NCI-H524 (cell line): ENCODE measurements at places on chromosomes 11 and 22.

- no peak for DNase-seq
These were observed 39.9 kb downstream of the IGSF9B start for GRCh38 chr11:133916784-133917440.

DNA sequence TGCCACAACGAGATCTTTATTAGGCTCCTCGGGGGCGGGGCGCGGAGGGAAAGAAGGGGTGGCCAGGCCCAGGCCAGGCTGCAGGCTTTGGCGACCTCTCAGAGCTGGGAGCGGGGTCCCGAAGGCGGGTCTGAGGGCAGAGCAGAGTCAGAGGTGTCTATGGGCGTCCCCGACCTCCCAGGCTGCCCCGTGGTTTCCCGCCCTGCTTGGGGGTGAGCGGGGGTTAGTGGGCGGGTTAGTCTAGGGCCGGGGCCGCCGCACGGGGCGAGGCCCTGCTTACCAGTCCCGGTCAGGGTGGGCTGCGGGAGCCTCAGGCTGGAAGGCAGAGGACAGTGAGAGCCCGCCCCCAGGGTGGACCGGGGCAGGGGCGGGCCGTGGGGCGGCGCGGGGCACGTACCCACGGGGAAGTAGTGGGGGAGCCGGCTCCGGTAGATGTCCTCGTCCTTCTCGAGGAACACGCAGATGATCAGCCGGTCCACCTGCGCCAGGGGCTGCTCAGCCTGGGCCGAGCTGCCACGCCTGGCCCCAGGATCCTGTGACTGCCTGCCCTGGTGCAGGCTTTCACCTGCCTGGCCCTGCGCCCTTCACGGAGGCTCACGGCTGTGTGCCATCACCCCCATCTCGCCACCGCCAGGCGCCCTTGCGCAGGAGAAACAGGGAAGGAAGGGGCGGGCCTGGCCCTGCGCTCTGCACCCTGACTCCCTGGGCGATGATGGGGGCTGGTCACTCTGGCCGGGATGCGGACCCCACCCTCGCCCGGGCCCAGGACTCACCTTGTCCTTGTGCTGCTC, 12.5 kb downstream of the OTUB1 start:
- no peak for DNase-seq

- no peak for DNase-seq
These were observed 6.5 kb upstream of the PICK1 start for GRCh38 chr22:38050720-38051119.

GRCh38 chr11:79419120-79419519, 21.7 kb downstream of the TENM4 start:
- DNase-seq, result no peak

GRCh38 chr11:71284525-71285092, 32.2 kb upstream of the SHANK2 start:
- peak; percentile 73 for DNase-seq
